ENCODE measurements at places on chromosomes 3 and 15. TPM values are rescaled to one million over a fixed set of nuclear protein-coding genes. Genes with fewer than 3 reads are reported as not detected.

CPEB1 gene
- 2.8 TPM for total RNA-seq

SLC2A2 gene
- total RNA-seq, result not detected

HHLA2 gene
- total RNA-seq, result not detected

HCLS1 gene
- 1.9 TPM for total RNA-seq

PLA2G4D gene
- total RNA-seq, result not detected

KLHL40 gene
- not detected for total RNA-seq

AGTR1 gene
- total RNA-seq, result 2.0 TPM

GABRB3 gene
- 124 TPM for total RNA-seq

PPP2R3A gene
- 37.9 TPM for total RNA-seq

SERPINI2 gene
- 2.0 TPM for total RNA-seq

TMCO5A gene
- not detected for total RNA-seq

TMEM207 gene
- total RNA-seq, result not detected

ZNF502 gene
- 15.0 TPM for total RNA-seq

TRH gene
- total RNA-seq, result 1.1 TPM

FOXB1 gene
- total RNA-seq, result not detected

ACSBG1 gene
- total RNA-seq, result 5.0 TPM

IQCH gene
- total RNA-seq, result 2.8 TPM

BMF gene
- 4.2 TPM for total RNA-seq

GUCA1C gene
- not detected for total RNA-seq

ZNF80 gene
- not detected for total RNA-seq

P2RY14 gene
- 0.78 TPM for total RNA-seq

SAMD7 gene
- total RNA-seq, result not detected

INO80 gene
- 50.8 TPM for total RNA-seq

CTXN2 gene
- total RNA-seq, result 0.16 TPM

GOLGA6L9 gene
- 5.3 TPM for total RNA-seq

TFRC gene
- 113 TPM for total RNA-seq

STIMATE gene
- total RNA-seq, result 9.2 TPM

CGNL1 gene
- total RNA-seq, result 5.3 TPM

GHSR gene
- total RNA-seq, result not detected

C3orf49 gene
- not detected for total RNA-seq

SEMA6D gene
- 49.8 TPM for total RNA-seq

HYAL2 gene
- 30.9 TPM for total RNA-seq

CMTM8 gene
- total RNA-seq, result 0.31 TPM

SPINK8 gene
- total RNA-seq, result not detected

CCR8 gene
- not detected for total RNA-seq

NR1I2 gene
- 0.16 TPM for total RNA-seq

FBXL2 gene
- 70.8 TPM for total RNA-seq
